ENCODE measurements at places on chromosomes 6 and 20. TPM values are rescaled to one million over a fixed set of nuclear protein-coding genes. Genes with fewer than 3 reads are reported as not detected.

Gene DDX39B
- 477 TPM for total RNA-seq

Gene ZBTB46
- total RNA-seq, result not detected

DNA sequence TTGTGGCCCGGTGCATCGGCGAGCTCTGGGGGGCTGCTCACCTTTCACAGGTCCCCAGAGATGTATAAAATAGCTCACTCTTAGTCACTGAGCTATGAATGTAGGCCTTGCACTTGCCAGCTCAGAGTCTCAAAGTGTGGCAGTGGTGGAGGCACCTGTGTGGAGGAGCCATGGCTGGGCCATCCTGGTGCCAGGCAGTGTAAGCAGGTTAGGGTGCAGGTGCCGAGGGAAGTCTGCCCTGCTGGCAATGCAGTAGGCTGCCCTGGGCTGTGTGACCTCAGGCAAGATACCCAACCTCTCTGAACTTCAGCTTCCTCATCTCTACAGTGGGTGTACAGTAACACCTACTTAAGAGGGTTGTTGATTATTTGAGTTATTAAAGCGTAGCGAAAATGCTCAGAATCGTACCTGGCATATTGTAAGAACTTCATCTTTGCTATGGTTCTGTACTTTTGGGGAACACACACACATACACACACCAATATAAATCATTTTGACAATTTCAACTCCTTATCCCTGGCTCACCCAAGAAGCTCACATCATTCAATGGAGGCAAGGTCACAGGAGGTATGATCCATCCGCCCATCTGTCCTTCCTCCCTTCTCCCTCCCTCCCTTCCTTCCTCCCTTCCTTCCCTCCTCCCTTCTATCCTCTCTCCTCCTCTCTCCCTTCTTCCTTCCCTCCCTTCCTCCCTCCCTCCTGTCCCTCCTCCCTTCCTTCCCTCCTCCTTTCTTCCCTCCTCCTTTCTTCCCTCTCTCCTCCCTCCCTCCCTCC, 66.8 kb upstream of the STX16 start:
- DNase-seq, result no peak

DNA sequence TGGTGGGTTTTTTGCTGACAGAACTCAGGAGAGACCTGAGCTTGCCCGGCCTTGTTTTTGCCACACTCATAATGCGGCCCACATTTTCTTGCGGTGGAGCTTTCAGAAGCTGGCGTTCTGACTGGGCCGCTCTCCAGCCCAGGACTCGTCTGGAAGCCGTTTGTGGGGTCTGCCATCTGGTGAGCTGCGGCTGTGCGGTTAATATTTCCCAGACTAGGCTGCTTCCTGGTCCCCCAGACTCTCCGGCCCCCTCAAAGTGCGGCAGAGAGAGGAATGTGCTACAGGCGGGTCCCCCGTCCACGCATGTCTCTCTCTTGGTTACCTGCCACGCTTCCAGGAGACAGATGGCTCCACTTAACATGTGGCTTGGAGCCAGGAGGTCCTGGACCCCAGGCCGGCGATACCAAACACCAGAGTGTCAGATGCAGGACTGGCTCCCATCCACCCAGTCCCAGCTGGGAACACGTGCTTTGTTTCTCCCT, 128.9 kb upstream of the PMEPA1 start:
- DNase-seq, result no peak

DNA sequence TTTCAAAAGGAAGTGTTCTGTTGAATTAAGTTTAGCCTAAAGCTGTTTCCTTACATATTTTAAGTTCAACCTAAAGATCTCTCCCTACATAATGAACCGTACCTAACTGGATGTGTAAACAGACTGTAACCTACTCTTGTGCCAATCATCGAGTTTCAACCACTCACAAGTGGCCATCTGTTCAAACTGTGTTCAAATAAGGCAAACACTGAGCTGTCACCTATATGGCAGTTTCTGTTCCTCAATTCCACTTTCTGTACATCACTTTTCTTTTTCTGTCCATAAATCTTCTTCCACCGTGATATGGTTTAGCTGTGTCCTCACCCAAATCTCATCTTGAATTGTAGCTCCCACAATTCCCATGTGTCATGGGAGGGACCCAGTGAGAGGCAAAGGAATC, 428.6 kb downstream of the HACE1 start:
- no peak for DNase-seq

DNA sequence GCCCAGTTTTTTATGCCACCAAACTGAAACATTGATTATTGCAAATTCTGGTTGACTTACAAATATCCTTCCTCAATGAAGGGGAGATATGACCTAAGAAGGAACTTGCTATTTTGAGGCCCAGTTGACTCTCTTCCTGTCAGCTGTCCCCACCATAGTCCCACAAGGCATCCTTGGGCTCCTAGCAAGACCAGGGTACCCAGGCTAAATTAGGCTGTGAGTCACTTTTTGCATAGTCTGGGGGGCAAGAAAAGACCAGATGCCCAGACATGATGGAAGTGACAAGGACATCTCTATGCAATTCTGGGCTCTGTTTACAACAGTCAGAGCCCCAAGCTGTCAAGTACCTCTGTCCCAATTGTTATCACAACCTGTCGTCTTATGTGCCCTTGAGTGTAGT, 31.8 kb upstream of the MAFB start:
- no peak for DNase-seq

DNA sequence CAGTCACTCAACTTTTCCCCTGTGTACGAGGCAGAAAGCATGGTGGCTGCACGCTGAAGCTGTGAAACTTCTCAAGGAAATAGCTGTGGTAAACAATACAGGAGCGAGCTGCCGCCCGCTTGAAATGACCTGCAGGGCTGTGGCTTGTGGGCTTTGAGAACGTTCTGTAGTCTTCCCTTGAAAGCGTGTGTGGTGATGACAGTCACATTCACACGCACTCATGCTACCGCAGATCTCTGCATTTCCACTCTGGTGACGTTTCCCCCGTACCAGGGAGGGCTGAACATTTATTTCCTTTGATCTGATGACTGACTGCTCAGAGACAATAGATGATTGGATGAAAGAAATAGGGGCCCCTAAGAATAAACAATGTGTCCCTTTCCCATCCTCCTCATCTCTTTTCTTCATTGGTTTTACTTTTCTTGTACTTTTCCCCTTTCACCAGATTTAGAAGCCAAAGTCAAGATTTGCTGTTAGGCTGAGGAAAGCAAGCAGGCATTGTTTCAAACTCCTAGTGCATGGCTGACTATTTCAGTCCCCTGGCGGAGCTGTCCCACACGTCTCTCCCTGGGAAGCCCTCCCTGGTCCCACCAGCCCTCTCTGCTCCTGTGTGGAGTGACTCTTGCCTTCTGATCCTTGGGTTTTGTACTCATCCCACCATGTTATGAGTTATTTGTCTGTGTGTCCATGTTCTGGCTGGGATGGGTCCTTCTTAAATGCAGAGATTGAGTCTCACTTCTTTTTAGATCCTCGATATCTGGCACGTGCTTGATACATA, 3.9 kb downstream of the SYTL3 start:
- peak; percentile 97 for DNase-seq

DNA sequence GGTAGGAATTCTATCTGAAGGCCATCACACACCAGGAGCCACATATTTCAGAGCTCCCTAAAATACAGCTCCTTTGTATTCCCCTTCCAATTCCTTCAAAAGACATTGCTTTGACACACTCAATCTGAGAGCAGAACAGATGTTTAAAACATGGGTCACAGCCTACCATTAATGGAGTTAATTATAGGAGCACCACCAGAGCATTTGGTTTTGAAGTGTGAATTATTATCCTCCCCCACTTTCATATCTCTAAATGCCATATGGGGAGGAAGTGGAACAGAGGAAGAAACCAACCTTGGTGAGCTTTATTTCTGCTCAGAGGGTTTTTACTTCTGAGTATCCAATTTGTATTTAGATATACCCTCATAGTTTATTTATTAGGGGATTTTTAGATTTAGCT, 50.7 kb upstream of the TNFRSF21 start:
- no peak for DNase-seq

DNA sequence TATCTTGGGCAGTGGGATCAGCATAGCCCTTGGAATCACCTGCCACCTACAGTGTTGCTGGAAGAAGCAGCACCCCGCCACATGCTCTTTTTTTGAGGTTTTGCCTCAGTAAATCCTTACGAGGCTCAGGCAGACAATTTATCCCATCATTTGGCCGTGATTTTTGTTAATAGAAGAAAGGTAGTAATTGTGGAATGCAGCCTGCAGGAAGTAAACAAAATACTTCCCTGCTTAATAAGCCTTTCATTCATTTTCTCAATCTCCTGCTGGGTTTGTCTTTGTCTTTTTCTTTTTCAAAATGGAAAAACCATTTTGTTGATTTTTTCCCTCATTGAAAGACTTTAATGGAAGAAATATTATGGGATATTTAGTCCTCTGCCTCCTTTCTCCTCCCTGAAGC, 93.7 kb upstream of the CD83 start:
- no peak for DNase-seq

- DNase-seq, result no peak
Measured at GRCh38 chr6:133428295-133428694, 187.1 kb downstream of the EYA4 start.

DNA sequence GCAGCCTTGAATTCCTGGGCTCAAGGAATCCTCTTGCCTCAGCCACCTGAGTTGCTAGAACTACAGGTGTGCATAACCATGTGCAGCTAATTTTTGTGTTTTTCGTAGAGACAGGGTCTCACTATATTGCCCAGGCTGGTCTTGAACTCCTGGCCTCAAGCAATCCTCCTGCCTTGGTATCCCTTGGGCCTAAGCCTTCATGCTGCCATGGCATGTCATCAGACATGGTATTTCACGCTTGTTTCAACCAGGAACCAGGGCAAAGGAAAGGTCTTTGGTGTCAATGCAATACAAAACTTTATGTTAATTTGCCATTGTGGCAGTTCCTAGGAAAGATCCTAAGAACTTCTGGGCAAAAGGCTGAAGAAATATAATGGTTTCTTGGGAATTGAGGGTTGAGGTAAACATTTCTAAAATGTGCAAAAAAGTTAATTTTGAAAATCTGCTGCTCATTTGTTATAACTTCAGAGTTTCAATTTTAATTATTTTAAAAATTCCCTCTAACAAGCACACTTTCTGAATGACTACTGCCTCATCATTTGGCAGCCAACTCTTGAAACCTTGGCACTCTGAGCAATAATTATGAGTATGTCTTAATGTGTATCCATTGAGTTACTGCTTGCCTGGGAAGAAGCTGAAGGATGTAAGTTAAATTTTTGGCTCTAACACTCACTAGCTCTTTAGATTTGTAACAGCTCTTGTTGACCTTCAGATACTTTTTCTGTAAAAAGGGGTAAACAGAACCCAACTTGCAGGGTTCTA, 154.1 kb downstream of the GJA10 start:
- no peak for DNase-seq

GRCh38 chr20:47664068-47664437, 121.2 kb downstream of the SULF2 start:
- DNase-seq, result no peak

GRCh38 chr20:23242104-23242503, 108.5 kb upstream of the NXT1 start:
- no peak for DNase-seq

GRCh38 chr6:163725008-163725941, 310.8 kb downstream of the QKI start:
- no peak for DNase-seq

- DNase-seq, result no peak
Measured at GRCh38 chr6:31935021-31935420, 7.5 kb downstream of the C2 start.

- DNase-seq, result no peak
Measured at GRCh38 chr20:59572515-59572914, 31.8 kb upstream of the PHACTR3 start.

Measured in activated CD8-positive, alpha-beta T cell treated with anti-CD3 and anti-CD28 coated beads, Interleukin-2, amount 10 ng/mL, durations not matched to agents 7 days and 5 days (primary cell).